ENCODE measurements at places on chromosomes 6 and 20.

DNA sequence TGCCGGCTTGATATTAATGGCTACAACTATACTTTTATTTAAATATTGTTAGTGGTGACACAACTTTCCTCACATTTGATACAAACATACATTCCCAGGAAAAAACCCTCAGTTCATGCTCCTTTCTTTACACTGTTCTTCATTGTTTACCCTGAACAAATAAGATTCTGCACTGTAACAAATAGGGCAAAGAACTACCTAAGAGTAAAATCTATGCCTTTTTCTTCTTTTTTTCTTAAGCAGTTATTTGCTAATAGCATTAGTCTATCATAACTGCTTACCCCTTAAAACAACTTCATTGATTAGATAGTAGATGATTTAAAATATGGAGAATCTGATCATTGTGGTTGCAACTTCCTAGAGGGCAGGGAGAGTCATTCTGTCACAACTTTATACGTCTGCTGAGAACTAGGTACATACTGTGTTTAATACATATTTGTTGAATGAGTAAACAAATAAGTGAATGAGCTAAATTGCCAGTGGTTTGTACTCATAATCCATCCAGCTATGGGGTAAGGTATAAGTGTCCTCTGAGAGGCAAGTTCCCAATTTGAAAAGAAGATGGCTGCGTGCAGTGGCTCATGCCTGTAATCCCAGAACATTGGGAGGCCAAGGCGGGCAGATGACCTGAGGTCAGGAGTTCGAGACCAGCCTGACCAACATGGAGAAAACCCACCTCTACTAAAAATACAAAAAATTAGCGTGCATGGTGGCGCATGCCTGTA lies 161.0 kb downstream of the CDK19 start:
- no peak for DNase-seq

DNA sequence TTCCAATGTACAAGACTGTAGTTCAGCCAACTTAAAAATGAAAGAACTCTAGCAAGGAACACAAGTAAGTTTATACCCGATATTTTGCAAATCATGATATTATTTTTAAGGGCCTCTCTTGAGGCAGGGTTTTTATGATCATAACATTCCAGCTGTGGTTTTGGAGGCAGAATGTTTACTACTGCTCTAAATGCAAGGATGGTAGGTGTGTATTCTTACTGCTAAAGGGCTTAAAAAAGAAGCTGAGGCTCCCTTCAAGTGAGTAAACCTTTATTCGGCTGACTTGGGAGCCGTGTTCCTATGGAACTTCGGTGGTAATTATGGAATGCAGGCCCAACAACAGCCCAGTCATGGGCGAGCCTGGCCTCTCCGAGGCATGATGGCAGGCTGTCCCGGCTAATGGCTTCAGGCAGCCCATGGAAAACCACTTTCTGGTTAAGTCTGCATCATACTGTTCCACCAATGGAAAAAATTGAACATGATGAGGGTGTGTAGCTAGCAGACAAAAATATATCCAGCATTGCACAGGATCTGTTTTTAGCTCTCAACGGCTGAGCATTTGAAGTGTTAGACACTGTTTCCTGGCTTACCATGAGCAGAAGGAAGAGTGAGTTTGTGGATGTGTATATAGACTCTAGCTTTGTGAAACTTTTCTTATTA lies 111.5 kb downstream of the TIAM2 start:
- DNase-seq = no peak

GRCh38 chr6:67219346-67219745 lies 1415.7 kb upstream of the ADGRB3 start:
- DNase-seq = no peak

DNA sequence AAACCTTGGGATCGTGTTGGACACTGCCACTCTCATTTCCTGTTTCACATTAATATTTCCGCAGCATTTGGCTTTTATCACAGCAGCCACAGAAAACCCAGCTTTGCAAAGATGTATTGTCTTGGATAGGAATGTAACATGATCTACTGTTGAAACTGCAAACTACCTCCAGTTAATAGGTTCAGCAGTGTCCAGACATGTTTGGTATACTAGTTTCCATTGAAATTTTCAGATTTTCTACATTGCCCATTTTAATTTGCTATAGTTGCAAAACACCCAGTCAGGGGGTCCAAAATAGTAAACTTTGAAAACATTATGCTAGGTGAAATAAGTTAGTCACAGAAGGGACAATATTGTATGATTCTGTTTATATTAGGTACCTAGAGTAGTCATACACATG lies 3.3 kb downstream of the ANKRD6 start:
- DNase-seq = no peak

DNA sequence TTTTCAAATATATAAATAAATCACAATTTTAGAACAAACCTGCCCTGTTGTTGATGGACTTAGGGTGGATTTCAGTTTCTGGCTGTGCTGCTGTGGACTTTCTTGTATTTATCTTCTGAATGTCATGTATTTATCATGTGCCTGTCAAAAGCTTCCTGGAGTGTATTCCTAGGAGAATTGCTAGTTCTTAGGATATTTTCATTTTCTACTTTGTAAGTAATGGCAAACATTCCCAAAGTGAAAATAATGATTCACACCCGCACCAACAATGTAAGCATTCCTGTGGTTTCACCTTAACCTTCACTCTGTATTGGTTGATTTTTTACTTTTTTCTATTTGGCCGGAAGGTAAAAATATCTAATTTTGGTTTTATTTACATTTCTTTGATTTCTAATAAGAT lies 387.8 kb downstream of the SMOC2 start:
- DNase-seq = no peak

GRCh38 chr6:105437236-105437635 lies 34.4 kb upstream of the PREP start:
- no peak for DNase-seq

DNA sequence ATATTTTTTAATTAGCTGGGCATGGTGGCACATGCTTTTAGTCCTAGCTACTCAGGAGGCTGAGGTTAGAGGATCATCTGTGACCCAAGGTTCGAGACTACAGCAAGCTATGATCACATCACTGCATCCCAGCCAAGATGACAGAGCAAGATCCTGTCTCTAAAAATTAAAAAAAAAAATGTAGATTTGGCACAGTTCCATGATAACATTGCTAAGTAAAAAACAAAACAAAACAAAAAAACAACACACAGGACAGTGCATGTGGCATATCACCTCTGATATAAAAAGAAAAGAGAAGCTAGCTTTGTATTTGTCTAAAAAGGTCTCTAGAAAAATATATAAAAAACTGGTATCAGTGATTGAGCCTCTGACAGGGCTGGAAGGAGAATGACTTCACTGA lies 24.6 kb downstream of the RNF24 start:
- DNase-seq = no peak

- no peak for DNase-seq
These were observed 33.4 kb downstream of the TRAF3IP2 start for GRCh38 chr6:111572216-111572706.

DNA sequence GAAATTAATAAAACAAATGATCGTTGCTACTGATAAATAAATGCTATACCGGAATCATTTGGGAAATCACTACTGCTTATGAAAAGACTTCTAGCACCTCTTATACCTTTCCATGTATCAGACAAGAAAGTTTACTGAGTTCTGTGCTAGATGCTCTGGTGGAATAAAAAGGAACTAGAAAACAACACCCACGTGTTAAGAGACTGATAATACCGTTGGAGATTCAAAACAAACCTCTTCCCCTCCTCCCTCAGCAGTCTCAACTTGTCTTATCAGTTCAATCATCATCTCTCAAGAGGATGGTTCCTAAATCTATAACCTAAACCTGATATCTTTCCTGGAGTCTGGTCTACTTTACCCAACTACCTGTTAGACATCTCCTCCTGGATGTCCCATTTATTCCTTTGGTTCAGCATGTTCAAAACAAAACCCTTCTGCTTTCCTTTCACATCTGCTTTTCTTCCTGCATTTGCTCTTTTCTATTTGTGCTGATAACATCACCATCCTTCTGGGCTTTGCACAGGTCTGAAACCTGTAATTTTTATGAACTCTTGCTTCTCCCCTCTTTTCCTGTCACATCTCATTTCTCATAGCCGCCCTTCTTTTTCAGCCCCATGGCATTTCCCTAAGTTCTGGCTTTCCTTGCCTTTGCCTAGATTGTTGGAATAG lies 122.2 kb downstream of the COL19A1 start:
- no peak for DNase-seq

- DNase-seq = no peak
These were observed 101.4 kb downstream of the ZNF217 start for GRCh38 chr20:53492212-53492611.

DNA sequence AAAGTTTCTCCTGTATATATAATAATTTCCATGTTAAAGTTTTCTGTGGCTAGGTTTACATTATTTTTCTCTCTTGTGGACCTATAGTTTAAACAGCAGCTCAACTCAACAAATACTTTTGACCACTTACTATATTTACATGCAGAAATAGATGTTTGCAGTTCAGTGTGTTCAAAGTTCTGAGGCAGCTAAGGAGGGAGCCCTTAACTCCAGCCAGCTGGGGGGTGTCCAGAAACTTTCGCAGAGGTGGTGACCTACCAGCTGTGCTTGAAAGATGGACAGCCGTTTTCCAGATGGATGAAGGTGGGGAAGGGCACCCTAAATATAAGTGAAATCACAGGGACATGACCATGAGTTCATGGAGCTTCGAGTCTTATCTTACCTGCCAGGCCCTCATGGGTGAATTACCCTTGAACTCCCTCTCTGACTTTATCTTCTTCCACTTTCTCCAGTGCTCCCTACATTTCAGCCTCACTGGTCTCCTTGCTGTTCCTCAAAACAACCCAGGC lies 33.4 kb downstream of the DHX35 start:
- DNase-seq = no peak

DNA sequence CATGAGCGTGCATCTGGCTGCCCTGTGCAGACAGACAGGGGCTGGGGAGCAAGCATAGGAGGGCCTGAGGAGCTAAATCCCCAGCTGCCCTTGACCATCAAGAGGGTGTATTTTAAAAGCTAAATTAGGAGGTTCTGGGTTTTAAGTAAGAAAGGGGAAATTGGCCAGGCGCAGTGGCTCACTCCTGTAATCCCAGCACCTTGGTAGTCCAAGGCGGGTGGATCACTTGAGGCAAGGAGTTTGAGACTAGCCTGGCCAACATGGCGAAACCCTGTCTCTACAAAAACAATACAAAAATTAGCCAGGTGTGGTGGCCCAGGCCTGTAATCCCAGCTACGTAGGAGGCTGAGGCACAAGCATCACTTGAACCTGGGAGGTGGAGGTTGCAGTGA lies 27.8 kb downstream of the SERPINB6 start:
- DNase-seq = no peak

- DNase-seq = no peak
These were observed 137.3 kb upstream of the SNX9 start for GRCh38 chr6:157685596-157686280.

GRCh38 chr6:152308306-152308705 lies 328.9 kb downstream of the SYNE1 start:
- DNase-seq = no peak

- DNase-seq = no peak
These were observed 23.4 kb upstream of the HLA-DQB1 start for GRCh38 chr6:32689531-32690501.

DNA sequence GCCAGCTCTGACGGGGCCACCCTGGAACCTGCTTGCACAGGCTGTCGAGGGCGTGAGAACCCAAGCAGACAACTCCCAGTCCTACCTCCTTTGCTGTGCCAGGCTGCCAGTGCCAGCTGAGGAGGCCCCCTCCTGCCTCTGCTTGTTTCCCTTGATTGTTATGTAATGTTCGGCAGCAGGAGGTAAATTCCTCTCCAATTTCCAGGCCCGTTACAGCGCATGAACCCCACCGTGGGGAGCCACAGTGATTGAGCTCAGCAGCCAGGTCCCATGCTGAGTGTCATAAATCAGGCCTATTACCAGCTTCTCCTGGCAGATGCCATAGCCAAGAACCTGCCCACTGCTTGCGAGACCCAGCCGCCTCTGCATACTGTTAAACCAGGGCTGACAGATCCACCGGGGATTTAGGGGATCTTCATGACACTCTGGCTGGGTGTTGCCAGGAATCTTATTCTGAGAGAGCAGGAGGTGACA lies 320.5 kb downstream of the DHX35 start:
- DNase-seq = no peak

DNA sequence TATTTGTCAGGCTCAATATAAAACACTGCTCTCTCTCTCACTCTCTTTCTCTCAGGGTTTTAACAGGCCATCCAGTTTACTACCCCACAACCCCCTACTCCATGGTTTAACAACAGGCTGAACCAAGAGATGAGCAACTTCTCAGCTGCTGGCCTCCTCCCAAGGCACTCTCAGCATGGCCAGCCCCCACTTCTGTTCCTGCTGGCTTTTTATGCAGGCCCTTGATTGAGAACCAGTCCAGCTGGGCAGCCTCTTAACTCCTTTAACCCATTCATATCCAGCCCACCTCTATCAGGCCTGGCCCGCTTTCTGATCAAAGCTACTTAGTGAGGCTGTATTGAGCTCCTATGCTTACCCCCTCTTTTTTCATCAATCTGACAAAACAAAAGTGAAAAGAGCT lies 346.8 kb upstream of the POU3F2 start:
- DNase-seq = no peak

DNA sequence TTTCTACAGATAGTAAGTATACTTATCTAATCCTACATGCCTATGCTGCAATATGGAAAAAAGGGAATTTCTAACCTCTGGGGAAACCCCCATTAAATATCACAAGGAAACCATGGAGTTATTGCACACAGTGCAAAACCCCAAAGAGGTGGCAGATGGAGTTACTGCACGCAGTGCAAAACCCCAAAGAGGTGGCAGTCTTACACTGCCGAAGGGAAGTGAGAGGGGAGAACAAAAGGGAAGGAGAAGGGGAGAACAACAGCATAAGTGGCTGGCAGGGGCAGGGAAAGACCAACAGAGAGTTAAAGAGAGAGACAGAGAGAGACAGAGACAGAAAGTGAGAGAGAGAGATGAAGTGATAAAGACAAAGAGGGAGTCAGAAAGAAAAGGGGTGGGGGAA lies 43.8 kb upstream of the EIF2S2 start:
- DNase-seq = no peak

DNA sequence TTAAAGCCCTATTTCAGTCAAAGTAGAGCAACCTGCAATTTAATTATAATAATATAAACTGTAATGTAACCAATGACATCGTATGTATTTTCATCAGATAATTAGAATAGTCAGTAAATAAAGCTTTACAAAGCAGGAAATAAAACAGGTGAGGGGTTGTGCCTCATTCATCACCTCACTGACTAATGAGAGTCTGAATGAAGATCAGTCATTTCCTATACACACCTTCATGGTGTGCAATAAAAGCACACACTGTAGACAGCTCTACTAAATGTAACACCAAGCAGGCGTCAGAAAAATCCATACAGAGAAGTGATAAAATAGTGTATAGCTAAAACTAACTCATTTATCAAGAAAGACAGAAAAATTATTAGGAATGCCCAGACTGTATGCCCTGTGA lies 105.9 kb downstream of the MAN1A1 start:
- DNase-seq = no peak

- DNase-seq = no peak
These were observed 442.2 kb downstream of the CDKAL1 start for GRCh38 chr6:20976391-20976918.

DNA sequence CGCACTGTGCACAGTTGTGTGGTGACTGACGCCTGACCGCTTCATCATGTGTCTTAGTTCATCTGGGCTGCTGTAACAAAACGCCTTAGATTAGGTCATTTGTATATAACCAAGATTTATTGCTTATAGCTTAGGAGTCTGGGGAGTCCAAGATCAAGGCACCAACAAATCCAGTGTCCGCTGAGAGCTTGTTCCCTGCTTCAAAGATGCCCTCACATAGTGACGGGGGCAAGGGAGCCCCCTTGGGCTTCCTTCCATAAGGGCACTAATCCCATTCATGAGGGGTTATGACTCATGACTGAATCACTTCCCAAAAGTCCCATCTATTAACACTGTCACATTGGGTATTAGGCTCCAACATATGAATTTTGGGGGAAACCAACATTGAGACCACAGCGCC lies 34.6 kb downstream of the CYP24A1 start:
- DNase-seq = no peak
